Right ventricle myocardium inferior (tissue), 1 donor: ENCODE measurements at places on chromosomes 7 and 10.

DNA sequence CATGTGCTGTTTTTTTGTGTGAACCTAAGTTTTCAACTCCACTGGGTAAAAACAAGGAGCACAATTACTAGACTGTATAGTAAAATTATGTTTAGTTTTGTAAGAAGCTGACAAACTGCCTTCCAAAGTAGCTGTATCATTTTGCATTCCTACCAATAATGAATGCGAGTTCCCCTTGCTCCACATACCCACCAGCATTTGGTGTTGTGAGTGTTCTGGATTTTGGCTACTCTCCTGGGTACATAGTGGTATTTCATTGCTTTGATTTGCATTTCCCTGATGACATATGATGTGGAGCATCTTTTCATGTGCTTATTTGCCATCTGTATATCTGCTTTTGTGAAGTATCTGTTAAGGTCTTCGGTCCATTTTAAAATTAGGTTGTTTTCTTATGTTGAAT, 178.2 kb downstream of the HIBADH start:
- no peak for DNase-seq

GRCh38 chr7:91276909-91277308, 12.7 kb downstream of the FZD1 start:
- no peak for DNase-seq

DNA sequence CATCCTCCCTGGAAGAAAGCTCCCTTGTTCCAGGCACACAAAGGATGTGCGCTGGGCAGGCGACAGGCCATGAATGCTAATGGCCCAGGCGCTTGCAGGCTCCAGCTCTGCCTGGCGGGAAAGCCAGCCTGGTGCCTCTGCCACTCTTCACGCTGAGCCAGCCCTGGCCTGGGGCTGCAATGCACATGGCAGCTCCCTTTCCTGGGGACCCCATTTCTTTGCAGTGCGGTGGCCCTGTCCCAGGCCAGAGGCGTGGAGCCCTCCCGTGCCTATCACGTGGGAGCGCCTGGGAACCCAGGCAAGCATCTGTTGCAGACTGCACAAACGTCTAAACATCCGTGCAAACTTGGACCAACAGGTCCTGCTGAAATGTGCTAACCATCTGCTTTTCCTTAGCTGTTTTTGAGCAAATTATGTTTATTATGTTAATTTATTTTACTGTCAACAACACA, 152.1 kb upstream of the LYZL2 start:
- no peak for DNase-seq

DNA sequence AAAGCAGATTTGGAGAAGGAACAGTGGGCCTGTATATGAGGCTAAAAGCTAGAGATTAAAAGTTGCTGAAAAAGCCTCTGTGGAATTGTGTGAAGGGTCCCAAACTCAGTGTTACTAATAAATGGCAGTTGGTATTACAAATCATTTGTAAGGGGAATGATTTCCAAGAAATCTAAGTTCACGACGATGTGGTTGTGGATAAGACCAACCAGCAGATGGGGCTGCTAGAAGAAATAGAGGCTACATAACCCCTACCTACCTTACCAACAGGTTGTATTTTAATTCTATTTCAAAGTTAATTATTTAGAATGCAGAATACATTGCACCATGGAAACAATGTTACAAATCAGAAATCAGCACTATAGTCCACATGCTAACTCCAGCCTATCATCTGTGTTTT, 377.1 kb downstream of the HPSE2 start:
- no peak for DNase-seq

GRCh38 chr7:111762211-111762610, 199.9 kb upstream of the IMMP2L start:
- DNase-seq: no peak

- no peak for DNase-seq
These were observed 30.5 kb downstream of the JAKMIP3 start for GRCh38 chr10:132096223-132096622.

GRCh38 chr10:80480852-80481251, 26.7 kb downstream of the TSPAN14 start:
- DNase-seq: no peak

- DNase-seq: no peak
These were observed 183.6 kb upstream of the ADARB2 start for GRCh38 chr10:1920941-1921340.

- no peak for DNase-seq
These were observed 25.2 kb downstream of the BAIAP2L1 start for GRCh38 chr7:98375664-98376063.

- no peak for DNase-seq
These were observed 140.1 kb downstream of the CPEB3 start for GRCh38 chr10:92150823-92151222.

DNA sequence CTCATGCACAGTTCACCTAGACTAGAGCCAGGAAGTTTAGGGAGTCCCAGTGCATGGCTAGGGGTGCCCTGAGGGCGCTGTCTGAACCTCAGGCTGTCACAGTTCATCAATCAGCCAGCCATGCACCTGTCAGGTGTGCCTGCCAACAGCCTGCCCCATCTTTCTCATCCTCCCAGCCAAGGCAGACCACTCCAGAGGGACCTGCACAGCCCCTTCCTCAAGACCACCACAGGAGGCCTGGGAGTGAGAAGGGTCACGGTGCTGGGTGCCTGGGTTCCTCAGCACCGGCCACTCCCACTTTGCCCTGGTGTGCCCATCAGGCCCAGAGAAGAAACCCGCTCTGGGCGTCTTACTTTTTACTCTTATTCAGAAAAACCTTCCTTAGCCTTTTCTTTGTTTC, 8.4 kb downstream of the ATP6V1F start:
- no peak for DNase-seq

GRCh38 chr10:50585921-50586739, 37.6 kb downstream of the SGMS1 start:
- no peak for DNase-seq

DNA sequence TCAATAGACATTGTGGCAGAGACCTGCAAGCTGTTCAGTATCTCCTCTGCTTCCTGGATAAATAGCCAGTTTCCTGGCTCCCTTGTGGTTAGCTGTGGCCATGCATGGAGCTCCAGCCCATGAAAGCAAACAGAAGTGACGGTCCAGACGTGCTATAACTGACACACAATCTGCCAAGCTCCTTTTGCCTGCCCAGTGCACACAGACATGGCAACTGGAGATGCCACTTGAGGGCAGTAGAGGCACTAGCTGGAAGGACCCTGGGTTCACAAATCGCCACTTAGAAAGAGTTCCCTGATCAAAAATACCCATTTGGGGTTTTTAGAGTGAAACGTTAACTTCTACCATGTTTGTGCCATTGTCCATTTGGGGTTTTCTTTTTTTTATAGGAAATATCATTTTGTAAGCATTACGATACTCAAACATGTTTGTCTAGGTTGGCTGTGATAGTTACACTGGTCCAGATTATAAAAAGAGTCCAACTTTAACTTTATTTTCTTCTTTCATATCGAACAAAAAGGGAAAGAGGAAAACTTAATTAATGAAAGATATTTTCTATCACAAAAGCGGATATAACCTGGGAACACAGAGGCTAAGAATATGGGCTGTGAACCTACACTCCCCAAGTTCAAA, 31.3 kb downstream of the KIN start:
- DNase-seq: no peak

- peak; percentile 40 for DNase-seq
These were observed 1.8 kb downstream of the HOXA10 start for GRCh38 chr7:27172315-27172774.

DNA sequence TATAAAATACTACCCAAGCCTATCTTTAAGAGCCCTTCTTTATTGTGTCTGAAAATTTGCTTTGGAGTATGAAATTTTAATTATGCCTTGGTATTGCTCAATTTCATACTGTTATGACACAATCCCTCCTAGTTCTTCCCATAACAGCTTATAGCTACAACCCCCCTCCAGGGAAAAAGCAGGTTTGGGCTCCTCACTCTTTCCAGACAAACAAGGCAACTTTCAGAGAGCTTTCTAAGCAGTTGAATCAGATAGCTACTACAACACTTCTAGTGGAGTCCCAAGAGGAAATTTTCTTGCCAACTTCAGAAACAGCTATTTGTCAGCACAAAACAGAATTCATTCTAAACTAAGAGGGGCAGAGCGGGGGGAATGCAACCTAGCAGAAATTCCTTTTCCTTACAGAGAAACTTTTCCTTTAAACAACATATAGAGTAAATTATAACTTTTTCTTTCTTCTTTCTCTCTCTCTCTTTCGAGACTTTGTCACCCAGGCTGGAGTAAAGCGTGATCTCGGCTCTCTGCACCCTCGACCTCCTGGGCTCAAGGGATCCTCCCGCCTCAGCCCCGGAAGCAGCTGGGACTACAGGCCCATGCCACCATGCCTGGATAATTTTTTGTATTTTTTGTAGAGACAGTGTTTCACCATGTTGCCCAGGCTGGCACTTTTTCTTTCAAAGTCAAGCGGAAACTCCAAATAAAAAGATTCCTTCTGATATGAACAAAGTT, 26.0 kb upstream of the JMJD1C start:
- DNase-seq: no peak

- peak; percentile 92 for DNase-seq
These were observed at the start of gene PTPRE for GRCh38 chr10:127906548-127907377. Gene PTPRE, plus strand, starts transcription at chr10:127907103. Its CDS starts 133,779 bp downstream, at chr10:128040882.

DNA sequence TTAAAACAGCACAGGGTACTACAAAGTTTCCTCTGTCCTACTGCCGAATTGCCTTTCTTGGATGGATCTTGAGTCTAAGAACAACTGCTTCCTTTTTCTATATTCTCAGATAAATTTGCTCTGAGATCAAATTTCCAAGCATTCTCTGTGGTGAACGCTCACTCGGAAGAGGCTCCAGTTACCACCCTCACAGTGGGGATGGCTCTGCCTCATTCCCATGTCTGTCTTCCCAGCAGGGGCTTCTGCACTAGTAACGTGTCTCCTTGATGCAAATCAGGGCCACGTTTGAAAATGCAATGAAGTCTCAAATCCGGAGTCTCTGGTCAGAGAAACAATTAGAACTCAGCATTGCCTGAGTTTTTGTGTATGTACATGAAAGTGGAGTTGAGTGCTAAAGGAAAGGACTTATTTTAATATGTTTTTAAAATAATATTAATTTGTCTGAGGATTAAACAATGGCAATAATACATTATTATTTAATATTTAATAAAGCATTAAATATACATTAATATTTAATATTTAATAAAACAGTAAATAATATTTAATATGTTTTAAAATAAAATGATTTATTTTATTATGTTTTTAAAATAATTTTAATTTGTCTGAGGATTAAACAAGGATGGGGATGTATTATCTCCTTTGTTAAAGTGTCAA, 61.8 kb downstream of the INHBA start:
- no peak for DNase-seq

GRCh38 chr7:19489162-19489820, 219.5 kb downstream of the POLR1F start:
- peak; percentile 11 for DNase-seq

DNA sequence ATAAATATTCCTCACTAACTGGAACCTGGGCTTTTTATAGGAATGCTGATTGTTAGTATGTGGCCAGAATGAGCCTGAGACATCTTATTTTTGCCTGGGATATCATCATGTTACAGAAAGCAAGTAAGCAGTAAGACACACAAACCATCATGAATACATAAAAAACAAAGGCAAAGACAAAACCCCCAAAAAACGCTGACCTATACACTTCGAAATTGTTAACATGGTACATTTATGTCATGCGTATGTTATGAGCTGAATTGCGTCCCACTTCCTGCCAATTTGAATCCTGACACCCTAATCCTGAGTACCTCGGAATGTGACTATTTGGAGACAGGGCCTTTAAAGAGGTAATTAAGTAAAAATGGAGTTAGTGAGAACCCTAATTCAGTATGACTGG, 12.3 kb upstream of the NRF1 start:
- no peak for DNase-seq

DNA sequence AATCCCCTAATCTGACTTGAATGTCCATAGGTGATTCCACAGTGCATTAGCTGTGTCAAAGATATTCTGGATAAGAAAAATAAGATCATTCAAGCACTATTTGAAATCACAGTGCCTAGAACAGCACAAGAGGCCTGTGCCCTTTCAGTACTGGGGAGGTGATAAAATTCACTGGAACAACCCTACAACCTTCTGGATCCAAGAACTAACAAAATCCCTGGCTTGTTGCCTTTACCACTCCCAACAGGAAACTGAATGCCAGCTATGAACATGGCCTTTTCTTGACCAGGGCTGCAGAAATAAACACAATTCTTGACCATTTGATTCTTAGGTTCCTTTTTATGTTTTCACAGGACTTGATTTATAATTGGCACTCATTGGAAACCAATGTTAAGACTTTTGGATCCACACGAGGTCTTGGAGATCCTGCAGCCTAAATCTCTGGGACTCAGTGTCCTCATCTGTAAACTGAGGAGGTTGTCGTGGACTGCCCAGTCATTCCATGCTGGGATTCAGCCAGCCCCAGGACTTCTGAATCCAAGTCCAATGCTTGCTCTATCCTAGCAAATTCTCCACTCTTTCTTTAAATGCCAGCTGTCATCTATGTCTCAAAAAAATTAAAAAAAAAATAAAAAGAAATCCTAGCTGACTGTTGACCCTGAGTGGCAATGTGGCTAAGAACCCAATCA, 624.7 kb downstream of the KCNMA1 start:
- no peak for DNase-seq

DNA sequence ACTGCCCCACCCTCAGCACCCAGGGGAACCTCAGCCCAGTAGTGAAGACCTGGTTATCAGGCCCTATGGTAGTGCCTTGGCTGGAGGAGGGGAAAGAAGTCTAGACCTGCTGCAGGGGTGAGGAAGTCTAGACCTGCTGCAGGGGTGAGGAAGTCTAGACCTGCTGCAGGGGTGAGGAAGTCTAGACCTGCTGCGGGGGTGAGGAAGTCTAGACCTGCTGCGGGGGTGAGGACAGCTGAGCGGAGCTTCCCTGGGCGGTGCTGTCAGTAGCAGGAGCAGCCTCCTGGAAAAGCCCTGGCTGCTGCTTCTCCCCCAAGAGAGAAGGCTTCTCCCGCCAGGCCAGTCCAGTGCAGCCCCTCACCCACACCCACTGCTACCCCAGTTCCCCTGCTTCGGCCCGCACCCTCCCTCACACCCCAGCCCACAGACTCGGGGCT, 6.3 kb downstream of the NOS3 start:
- no peak for DNase-seq

GRCh38 chr10:125911990-125912389, 15.6 kb downstream of the FANK1 start:
- DNase-seq: no peak

- no peak for DNase-seq
These were observed 79.9 kb downstream of the ANKRD61 start for GRCh38 chr7:6111041-6111440.
